ENCODE measurements at places on chromosomes 12 and 14.

GRCh38 chr14:100156776-100157175, 2.7 kb downstream of the DEGS2 start:
- no peak for DNase-seq

GRCh38 chr12:11561411-11561810, 88.1 kb upstream of the ETV6 start:
- DNase-seq = no peak

- no peak for DNase-seq
These were observed 2.9 kb downstream of the BEGAIN start for GRCh38 chr14:100584056-100585031.

DNA sequence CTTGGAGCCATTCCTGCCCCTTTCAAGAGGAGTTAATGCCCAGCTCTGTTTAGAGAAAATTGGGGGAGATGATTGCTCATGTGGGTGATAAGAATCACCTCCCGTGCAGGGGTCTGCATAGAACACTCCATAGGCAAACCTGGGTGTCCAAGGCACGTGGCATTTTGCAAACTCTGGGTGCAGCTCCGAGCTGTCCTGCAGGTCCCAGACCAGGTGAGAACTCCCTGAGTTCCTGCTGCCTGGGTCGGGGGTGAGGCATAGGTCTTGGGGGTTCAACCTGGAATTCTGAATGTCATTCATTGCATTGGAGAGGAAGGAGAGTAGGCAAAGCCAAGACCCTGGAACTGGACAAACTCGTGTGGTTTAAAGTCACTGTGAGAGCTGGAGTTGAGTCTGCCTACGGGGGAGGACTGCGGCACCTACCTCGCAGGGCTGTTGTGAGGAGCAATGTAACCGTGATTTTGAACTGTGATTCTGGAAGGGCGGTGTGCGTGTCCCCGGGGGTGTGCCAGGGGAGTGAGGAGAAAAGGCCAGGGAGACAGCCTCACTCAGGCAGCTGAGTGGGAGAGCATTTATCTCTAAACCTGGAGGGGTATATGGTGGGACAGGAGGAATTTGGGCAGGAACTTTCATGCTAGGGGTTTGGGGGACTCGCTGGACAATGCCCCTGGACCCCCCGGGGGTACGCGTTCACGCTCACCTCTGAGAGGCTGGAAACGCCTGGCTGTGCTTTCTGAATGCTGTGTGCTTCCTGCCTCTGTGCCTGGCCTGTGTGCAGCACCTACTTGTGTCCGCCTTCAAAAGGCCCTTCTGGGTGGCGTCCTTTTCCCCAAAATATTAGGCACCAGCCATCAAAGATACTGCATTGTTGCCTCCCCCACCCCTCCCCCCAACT, 30.4 kb downstream of the MEG3 start:
- no peak for DNase-seq

GRCh38 chr12:65634061-65634460, 190.2 kb upstream of the HMGA2 start:
- DNase-seq = no peak

DNA sequence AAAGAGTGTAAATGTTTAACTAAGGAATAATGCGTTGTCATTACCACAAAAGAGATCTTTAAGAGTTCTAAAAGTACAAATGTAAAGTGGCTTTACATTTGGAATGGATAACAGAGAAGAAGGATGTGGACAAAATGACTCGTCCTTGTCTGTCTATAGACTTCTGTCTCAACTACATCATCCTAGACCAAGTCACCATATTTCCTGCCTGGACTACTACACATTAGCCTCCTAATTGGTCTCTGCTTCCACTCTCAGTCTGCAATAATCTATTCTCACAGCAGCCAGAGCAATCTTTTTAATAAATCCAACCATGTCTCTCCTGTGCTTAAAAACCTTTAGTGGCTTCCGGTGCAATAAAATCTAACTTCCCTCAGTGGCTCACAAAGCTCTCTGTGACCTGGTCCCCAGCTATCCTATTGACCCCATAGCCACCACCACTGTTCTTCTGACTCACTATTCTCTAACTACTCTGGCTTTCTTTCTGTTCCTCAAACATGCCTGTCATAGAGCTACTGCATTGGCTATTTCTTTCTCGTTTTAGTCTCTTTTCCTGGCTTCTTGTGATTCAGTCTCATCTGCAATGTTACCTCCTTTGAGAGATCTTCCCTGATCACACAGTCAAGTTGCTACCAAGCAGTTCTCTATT, 91.1 kb downstream of the MYF5 start:
- DNase-seq = no peak

GRCh38 chr12:60308366-60308991, 712.6 kb downstream of the SLC16A7 start:
- DNase-seq = no peak

DNA sequence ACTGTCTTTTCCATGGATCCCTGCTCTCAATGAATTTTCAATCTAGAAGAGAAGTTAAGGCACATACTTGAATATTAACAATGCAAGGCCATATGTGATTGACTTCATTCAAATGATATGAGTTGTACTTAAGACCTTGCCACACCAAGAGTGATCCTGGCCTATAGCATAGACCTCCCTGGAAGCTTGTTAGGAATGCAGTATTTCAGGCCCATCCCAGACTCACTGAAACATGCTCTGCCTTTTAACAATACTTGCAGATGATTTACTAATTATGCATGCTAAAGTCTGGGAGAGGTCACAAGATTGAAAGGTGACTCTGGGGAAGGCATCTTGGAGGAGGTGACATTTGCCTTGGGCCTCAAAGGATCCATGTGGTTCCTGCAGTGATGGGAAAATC, 43.2 kb downstream of the RFX4 start:
- no peak for DNase-seq

- no peak for DNase-seq
These were observed 395.9 kb downstream of the FUT8 start for GRCh38 chr14:65808390-65808789.

GRCh38 chr12:110109037-110109836, 14.9 kb upstream of the IFT81 start:
- DNase-seq = peak; percentile 91
